Mucosa of descending colon (tissue), 3 donors: ENCODE measurements at places on chromosomes 7 and 10.

DNA sequence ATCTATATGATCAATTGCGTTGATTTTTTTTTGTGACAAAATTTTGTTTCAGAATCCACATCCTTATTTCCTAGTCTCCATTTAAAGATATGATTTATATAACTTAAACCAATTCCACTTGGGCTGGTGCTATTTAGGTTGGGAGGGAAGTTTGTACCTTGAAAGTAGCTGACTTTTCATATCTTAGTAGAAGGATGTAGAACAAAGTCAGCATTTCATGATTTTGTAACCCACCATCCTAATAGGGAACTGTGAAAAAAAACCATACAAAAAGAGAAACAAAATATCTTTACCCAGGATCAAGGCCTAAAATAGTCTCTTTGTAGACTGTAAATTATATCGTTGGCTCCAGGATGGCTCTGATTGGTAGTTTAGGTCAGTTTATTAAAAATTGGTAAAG is 8.3 kb downstream of the HECTD2 start:
- DNase-seq: no peak

DNA sequence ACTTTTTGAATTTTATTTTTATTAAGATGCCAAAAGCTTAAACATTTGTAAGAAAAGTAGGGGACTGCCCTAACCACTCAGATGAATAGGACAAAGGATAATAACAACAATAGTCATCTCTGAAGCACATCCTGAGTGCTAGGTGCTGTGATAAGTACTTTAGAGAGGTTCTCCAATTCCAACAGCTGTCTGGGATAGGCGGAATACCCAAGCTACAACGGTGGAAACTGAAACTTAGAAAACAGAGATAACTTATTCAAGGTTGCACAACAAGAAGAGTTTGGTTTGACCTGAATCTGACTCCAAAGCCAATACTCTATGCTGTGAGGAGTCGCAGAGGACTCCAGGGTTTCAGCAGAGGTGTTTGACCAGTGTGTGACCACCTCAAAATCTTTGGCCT is 2.0 kb downstream of the RTKN2 start:
- no peak for DNase-seq

GRCh38 chr7:43281268-43281667 is 168.8 kb downstream of the HECW1 start:
- DNase-seq: no peak

- DNase-seq: no peak
Observed at GRCh38 chr10:71579668-71580067, 139.9 kb downstream of the C10orf105 start.

GRCh38 chr10:35268791-35269257 is 67.5 kb upstream of the CCNY start:
- no peak for DNase-seq

DNA sequence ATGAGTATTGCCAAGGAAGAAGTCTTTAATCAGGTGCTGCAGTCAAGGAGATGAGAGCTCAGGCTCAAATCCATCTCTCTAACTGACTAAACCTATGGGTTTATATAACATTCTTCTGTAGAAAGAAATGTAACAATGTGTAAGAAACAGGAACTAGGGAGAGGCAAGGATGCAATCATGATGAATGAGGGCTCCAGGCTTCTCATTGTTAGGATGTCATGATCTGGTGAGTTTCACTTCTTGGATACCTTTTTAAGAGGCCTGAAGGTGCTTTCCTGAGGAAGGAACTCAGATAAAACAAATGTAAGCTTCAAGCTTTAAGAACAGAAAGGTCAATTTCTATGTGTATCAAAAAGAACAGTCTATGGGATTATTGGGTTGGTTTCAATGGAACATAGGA is 30.8 kb upstream of the SCIN start:
- DNase-seq: no peak
